ENCODE measurements at places on chromosomes 6 and 20.

DNA sequence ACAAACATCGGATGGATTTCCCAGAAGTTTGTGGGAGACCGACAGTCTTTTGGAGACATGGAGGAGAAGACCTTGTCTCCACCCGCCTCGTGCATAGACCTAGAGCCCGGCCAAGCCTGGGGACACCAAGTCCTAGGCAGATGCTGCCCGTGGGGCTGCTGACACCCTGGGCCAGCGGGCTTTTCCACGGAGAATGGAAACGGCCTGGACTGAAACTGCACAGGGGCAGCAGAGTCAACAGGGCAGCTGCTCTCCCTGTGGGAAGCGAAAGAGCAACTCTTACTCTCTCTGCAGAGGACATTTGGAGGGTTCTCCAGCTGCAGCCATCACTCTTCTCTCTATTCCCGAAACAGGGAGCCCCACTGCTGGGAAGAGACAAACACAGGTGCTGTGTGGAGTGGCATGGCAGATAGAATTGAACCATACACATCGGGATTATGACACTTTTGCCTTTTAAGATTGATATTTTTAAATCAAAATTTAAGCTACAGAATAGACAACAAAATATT lies 401.2 kb downstream of the THBS2 start:
- no peak for DNase-seq

GRCh38 chr6:158268361-158269147 lies 43.7 kb upstream of the TULP4 start:
- DNase-seq, result no peak

DNA sequence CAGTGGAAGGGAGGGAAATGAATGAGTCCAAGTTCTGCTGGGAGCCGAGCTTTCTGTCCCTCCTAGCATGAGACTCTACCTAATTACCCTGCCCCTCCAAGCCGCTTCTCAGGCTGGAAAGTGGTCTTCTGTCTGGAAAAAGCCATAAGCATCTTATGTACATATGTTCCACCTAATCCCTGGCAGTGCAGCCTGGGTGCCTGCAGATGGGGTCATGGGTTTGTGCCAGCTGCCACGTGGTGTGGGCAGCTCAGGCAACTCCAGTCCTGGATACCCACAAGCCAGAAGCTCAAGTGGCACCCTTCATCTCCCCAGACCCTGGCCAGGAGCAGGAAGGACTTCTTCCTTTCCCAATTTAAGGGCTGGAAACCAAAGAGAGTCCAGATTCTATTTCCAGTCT lies 253.1 kb downstream of the LY86 start:
- no peak for DNase-seq

GRCh38 chr6:150967381-150967780 lies 101.9 kb downstream of the MTHFD1L start:
- DNase-seq, result no peak

DNA sequence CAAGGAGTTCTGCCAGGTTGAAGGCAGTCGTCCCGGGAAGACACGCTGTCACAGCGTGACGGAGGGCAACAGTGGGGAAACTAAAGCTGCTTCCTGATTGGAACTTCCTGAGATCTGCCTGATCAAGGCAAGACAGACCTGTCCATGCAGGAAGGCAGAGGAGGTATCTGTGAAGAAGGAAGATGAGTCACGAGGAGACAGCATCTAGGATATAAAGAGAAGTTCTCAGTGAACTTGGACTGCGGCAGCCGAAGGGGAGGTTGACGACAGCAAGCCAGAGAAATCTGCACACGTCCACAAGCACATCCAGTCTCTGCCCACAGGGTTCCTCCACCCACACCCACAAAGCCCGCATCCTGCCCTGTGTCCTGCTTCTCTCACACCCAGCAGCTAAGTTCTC lies 38.6 kb downstream of the PREP start:
- DNase-seq, result no peak

GRCh38 chr20:5845681-5846615 lies 95.7 kb downstream of the SHLD1 start:
- DNase-seq, result no peak

DNA sequence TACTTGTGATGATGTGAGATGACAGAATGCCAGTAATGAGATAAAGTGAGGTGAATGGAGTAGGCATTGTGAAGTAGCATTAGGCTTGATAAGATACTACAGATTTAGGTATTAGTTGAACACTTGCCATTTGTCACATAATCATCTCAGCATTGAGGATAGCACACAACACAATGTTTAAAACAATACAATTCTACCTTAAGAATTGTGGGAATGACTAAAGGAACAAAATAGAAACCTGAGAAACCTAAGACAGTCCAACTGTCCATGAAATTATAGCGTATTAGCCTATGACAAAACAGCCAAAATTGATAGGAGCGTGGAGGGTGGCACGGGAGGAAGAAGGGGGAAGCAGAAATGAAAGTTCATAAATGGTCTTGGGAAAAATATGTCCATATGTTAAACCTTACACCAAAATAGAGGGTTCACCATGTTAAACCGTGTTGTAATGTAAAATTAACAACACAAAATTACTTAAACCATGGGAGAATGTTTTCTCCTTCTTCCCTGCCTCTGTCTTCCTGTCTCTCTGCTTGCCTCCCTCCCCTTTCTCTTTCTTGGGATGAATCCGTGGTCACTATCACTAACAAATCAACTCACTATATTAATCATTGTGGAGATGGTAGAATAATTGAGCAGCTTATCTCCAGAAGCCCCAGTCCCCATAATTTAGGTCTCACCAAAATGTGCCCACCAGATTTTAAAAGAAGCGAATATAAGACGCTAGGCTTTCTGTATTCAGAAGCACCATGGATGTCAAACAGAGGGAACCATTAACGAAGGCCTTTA lies 33.0 kb upstream of the HFE start:
- no peak for DNase-seq

GRCh38 chr6:7566107-7566506 lies 23.9 kb upstream of the SNRNP48 start:
- no peak for DNase-seq

DNA sequence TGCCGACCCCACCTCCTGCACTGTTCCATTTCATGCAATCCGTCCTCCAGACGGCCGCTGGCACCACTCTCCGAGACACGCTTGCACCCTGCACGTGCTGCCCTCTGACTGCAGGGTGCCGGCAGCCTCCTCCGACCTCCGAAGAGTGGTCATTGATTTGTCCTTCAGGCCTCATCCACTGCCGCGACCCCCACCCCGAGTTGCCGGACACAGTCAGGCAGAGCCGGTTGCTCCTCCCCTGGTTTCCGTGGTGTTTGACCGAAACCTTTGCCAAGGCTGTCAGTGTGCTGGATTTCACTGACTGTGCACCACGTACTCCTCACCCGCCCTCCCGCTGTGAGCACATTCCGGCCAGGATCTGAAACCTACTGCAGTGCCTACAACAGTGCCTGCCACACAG lies 156.4 kb upstream of the PDE10A start:
- no peak for DNase-seq

GRCh38 chr6:134474955-134475354 lies 157.0 kb upstream of the SGK1 start:
- DNase-seq, result no peak

GRCh38 chr20:2086177-2086979 lies 15.2 kb upstream of the STK35 start:
- DNase-seq, result no peak

DNA sequence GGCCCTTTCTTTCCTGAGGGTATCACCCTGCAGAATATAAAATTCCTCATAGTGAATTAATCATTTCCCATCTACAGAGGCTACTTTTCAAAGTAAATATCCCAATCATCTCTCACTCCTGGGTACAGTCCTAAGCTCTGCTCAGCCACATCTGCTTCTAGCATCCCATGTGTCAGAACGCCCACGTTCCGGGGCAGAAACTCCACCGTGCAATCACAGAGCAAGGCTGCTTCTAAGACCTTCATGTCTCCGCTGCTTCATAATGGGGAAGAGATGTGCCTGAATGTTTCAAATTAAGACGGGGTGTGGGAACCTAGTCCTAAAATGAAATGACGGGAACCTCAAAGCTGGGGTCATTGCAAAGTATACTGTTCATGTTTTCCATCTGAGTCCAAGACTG lies 208.8 kb upstream of the GMDS start:
- DNase-seq, result no peak

DNA sequence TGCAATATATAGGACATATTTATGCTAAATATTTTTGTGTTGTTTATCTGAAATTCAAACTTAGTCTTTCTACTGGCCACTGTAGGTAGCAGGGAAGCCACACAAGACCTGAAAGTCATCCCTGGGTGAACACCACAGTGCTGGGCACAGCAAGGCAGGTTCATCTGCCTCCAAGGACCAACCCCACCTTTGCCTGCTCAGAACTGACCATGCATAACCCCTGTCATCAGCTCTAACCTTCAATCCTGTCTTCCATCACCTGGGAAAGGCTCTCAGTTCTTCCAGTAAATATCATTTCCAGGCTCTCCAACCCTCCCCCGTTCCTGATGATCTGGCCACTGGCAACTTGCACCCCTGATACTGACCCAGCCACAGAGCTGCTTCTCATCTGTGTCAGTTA lies 32.7 kb upstream of the CST7 start:
- DNase-seq, result no peak

DNA sequence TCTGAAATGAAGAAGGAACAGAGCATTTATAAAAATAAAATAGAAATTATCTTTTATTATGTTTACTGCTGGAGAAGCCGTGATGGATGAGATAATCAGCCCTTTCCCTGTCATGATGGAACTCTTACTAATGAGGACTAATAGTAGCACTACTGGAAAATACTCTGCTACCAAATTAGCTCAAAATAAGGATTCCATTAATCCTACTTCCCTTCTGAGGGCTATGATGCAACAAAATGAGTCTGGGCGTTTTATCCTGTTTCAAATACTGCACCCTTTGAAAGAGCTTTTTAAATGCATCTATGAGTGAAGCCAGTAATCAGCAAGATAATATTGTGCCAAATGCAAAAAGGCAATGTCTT lies 59.3 kb upstream of the CARMIL1 start:
- DNase-seq, result no peak

GRCh38 chr6:137783710-137784109 lies 83.3 kb upstream of the TNFAIP3 start:
- no peak for DNase-seq

GRCh38 chr6:155121699-155122098 lies 126.6 kb downstream of the TIAM2 start:
- DNase-seq, result no peak

DNA sequence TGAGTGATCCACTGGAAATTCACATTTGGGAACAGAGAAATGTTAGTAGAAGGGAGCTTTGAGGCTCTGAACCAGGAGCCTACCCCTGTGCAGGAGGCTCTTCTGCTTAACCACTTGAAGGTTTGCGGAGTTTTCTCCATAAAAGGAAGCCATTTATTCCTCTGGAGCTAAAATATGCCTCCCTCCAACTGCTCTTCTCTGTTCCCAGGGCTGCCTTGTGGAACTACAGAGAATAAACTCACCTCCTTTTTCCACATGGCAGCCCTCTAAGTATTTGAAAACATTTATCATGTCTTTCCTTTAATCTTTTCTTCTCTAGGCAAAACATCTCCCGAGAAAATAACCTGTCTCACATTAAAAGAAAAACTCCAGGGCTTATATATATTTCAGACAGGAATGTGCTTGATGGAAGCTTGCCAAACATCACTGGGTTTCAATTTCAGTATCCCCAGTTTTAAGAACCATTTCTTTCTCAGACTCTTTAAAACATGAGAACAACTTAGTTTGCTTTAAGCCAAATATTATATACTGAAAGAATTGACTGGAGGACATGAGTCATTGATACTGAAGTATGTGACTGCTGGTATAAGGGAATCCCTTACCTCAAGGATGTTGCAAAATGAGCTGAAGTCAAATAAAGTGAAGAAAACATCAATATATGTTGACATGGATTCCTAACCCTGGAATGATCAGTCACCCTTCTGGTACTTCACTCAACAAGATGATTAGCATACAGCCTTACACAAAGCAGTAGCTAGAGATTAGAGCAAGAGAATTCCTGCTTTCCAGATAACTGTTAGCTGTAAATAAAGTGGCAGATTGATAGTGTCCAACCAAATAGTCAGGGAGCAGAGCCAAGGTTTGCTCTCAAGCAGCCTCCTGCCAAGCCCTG lies 74.0 kb downstream of the ZBTB2 start:
- DNase-seq, result no peak

DNA sequence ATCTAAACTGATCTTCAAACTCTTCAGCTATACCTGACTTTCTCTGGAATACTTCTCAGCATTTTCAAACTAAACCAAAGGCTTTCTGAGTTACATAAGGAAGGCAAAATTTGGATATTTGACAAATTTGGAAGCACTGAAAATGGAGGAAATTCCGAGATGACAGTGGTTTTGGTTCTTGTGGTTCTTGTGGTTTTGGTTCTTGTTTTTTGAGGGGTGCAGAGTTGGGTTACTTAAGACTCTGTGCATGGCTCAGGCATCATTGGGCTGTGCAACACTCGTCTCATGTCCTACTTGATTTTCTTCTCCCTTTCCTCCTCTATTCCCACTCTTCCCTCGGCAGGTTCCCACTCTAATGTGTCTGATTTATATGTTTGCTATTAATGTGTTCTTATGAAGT lies 78.0 kb downstream of the SLC22A3 start:
- DNase-seq, result no peak

- no peak for DNase-seq
These were observed 61.7 kb downstream of the E2F3 start for GRCh38 chr6:20463396-20463795.

GRCh38 chr20:59150821-59151251 lies 12.8 kb upstream of the ZNF831 start:
- no peak for DNase-seq

- no peak for DNase-seq
These were observed 28.3 kb upstream of the CSNK2A1 start for GRCh38 chr20:571754-572441.

DNA sequence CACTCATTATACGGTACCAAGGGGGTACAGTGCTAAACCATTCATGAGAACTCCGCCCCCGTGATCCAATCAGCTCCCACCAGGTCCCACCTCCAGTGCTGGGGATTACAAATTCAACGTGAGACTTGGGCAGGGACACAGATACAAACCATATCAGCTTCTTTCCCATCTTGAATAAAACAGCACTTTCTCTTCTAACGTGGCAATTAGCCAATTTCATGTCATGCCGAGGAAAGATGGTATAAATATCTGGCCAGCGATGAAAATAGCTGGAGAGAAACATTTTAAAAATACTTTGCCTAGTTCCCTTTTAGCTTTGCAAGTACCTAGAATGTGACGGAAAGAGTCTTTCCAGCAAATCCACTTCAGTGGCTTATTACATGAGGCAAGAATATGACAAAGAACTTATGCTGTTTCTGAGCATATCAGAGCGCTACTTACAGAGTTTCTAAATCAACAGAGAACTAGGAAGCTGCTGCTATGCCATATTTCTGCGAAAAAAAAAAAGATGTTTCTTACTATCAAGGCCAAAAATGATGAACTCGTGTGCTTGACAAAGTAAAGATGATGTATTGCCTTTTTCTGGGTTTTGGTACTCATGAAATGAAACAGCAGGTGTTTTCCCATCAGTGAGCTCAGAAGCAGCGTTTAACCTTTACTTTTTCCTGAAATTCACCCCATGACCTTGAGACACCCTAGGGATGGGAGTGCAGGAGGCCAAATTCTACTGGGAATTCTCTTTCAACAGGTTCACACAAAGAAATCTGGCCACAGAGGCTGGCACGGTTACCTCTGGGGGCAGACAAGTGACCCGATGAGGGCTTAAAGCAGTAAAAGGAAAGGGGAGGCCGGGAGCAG lies 37.9 kb downstream of the AGPAT4 start:
- DNase-seq, result no peak

- no peak for DNase-seq
These were observed 110.0 kb upstream of the PHACTR1 start for GRCh38 chr6:12606616-12607015.

- no peak for DNase-seq
These were observed 28.5 kb upstream of the CCR6 start for GRCh38 chr6:167094436-167094819.
